Activated CD4-positive, alpha-beta T cell treated with anti-CD3 and anti-CD28 coated beads, Interleukin-2, amount 50 U/mL, for 16 hours (primary cell): ENCODE measurements at places on chromosomes 1 and 21.

- DNase-seq, result no peak
Measured at GRCh38 chr1:15346346-15347030, 63.2 kb upstream of the EFHD2 start.

DNA sequence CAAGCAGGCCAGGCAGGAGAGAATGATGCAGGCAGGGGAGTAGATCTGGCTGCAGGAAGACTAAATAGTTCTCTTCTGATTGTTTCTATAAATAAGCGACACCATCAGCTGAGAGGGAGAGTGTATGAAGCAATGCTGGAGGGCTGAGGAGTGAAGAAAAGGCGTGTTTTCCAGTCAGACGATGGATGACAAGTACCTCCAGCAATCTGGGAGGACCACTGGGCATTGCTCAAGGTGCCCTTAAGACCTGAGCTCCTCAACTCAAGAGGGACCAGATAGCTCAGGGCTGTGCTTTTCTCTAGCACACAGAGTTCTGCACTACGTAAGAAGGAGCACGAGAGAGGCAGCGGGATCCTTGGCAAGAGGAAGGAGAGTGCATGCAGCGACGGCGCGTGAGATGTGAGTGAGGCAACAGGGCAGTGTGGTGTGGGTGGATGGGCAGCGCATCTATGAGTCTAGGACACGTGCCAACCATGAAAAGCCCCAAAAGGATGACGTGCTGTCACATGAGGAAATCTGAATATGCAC lies 36.0 kb downstream of the PABPC4 start:
- DNase-seq, result no peak

DNA sequence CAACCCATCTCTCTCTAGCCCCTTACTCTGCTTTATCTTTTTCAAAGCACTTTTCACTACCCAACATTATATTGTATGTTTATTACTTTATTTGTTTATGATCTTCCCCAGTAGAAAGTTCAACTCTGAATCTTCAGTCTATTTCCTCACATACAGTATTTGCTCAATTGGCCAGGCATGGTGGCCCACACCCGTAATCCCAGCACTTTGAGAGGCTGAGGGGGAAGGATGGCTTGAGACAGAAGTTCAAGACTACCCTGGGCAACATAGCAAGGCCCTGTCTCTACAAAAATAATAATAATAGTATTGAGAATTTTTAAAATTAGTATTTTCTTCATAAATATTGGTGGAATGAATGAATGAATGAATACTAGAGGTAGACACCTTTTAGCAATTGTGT lies 1.2 kb downstream of the STPG1 start:
- no peak for DNase-seq

DNA sequence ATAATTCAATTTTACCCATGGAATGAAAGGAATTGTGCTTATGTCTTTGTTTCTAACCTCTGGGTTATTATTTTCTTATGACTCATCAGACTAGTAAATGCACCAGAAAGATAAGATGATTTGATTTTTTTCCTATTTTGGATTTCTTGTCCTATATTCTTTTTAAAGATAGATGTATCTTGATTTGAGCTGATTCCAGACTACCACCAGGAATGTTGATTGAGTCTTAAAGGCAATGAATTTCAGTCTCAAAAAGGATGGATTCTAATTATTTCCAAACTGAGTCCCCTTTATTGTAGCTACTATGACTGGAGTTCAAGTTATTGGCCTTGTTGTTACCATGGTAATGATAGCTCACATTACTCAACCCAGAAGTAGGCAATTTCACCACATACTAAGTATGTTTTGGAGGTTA lies 95.8 kb upstream of the RGS4 start:
- no peak for DNase-seq

DNA sequence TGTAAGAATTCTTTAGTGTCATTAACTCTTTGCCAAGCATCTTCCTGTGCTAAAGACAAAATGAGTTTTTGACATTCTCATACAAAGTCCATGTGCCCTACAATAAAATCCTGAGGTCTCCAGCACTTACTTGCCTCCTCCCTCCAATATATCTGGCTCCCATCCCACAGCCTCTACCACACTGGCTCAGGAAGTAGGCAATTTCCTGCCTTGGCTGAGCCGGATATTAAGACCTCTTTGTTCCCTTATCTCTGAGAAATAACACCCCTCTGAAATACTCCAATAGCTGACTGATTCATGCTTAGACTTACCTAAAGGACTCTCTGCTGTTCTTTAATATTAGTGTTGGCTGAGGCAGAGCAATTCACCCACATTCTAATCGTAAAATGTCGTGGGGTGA lies 37.6 kb upstream of the GORAB start:
- DNase-seq, result no peak

GRCh38 chr1:208985231-208985630 lies 598.3 kb upstream of the CAMK1G start:
- no peak for DNase-seq

GRCh38 chr1:30272277-30273020 lies 450.9 kb downstream of the MATN1 start:
- no peak for DNase-seq

DNA sequence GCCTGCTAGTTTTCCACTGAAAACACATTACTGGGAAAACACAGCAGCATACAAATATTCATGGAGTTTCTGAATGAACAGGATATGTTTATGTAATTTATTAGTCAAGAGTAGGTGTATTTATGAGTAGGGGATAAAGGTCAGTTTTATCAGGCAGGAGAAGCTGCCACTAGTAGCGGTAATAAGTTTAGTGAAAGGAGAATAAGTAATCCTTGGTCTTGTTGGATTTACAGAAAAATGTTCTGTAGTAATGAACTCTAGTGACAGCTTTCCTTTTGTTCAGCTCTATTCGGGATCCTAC lies 1.2 kb downstream of the MAST2 start:
- no peak for DNase-seq

DNA sequence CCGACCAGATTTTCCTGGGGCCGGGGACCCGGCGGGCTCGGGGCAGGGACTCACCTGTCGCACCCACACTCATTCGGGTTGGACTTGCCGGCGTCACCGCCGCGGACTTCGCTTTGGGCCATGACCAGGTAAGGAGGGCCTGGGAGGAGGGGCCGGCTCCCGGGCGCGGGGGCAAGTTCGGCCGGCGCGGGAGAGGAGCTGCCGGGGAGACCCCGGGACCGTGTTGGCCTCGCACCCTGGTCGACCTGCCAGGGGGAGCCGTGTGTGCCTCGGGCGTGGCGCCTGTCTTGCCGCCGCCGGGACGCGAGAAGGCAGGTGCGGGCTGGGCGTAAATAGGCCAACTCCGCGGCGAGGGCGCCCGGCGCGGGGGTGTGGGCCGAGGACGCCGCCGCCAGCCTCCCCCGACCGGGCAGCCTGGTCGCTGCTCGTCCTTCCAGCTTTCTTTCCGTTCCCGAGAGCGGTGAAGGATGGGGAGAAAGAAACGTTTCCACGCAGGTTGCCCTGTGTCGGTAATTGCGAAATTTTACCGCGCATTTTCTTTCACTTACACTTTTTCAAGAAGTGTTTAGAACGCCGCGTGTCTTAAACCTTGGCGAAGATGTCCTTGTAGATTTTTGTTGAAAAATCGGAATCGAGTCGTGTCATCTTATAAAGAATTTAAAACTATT lies 558 bp downstream of the USP1 start:
- DNase-seq, result peak; percentile 20

DNA sequence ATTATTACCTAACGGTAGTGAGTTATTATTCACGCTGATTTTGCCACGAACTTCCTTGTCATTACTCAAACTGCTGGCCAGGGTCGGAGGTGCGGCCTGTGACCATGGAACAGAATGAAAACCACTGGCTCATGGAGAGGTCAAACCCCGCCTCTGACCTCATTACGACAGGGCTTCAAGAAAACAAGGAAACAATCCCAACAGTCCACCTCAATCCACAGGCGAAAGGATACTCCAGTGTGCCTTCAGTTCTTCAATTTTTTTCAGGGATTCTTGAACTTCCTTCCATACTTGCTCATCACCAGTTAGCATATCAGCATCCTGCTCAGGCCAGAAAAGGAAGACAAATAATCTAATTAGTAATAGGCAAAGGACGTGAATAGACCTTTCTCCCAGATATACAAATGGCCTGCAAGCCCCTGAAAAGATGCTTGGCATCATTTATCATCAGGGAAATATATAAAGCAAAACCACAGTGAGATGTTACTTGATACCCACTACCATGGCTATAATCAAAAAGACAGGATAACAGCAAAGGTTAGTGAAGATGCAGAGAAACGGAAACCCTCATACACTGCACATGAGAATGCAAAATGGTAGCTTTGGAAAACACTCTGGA lies 643.4 kb downstream of the SMYD3 start:
- DNase-seq, result no peak
